ENCODE measurements at places on chromosomes 7 and 10.

DNA sequence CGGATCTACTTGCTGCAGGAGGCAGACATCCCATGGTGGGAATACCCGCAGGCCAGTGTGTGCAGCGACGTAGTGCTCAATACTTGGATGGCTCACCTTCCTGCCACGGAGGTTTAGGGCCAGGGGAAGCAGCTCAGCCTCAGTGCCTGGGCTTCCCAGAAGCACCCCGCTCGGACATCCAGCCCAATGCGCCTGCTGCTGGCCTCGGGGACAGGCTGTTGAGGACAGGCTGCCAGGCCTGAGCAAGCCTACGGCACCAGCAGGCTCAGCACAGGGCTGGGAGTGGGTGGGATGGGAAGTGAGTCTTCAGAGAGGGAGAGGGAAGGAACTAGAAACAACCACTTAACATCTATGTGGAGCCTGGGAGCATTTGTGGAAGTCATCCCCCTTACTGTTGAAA, 441.3 kb upstream of the MGMT start:
- DNase-seq, result no peak

DNA sequence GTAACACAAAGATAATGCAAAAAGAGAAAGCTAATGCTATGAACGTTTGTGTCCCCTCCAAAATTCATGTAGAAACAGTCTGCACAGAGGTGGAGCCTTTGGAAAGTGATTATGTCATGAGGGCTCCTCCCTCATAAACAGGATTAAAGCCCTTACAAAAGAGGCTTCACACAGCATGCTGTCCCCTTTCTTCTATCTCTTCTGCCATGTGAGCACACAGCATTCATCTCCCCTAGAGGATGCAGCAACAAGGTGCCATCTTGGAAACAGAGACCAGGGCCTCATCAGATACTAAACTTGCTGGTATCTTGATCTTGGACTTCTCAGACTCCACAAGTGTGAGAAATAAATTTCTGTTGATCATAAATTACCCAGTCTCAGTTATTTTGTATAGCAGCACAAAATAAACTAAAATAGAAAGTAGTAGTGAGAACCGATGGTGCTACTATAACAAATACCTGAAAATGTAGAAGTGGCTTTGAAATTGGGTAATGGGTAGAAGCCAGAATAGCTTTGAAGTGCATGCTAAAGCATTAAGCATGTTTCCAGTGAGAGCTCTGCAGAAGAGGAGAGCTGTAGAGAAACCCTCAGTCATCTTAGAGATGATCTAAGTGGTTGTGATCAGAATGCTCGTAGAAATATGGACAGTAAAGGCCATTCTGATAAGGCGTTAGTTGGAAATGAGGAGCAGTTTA, 108.7 kb downstream of the DNAJC1 start:
- no peak for DNase-seq

DNA sequence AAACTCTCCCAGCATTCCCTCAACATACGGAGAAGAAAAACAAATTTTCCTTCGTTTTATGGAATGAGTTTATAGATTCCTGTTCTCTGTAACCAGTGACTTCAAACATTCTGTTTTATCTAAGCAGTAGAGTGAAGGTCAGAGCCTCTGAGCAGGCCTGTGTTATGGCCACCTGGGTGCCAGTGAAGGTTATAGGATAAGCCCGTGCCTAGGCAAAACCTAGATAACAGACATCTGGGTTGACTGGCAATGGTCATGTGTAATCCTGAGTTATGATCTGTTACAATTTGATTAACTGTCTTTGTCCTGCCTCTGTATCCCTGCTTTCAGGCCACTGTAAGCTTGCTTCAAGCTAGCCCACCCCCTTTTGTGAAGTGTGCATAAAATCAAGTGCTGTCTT, 8.3 kb downstream of the LSM5 start:
- DNase-seq, result no peak

GRCh38 chr7:32958046-32959025, 1.1 kb downstream of the FKBP9 start:
- no peak for DNase-seq

- DNase-seq, result peak; percentile 96
These were observed 151.3 kb upstream of the ADO start for GRCh38 chr10:62653254-62653653.

- DNase-seq, result peak; percentile 23
These were observed 26.7 kb downstream of the MICALL2 start for GRCh38 chr7:1432411-1433082.

DNA sequence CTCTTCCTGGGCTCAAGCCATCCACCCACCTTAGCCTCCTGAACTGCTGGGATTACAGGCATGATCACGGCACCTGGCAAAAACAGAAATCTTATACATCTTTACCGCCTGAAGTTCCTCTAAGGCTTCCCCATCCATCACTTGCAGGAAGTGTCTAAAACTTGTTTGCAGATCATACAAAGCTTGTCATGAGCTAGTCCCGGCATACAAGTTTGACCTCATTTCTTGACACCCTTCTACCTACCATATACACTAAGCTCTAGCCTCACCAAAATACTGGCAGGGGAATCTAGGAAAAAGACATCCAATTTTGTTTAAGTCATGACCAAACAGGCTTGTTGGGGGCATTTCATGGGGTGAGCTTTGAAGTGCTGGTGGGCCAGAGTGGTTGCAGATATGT, 14.5 kb downstream of the DNMBP start:
- no peak for DNase-seq

DNA sequence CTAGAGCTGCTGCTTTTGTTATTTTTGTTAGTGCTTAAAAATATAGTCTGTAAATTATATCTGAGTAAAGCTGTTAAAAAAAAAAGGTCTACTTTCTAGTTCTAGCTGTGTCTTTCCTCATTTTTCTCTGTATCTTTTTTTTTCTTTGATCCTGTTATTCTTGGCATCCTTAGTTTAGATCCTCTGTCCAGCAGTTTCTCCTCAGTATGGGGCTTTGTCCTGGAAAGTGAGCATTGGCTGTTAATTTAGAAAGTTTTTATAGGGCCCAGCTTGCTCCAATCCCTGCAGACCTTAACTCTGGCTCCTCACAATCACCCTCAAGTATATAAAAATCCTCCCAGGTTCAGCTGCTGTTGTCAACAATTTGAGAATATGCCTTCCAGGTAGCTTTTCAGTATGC, 23.5 kb downstream of the DDX50 start:
- DNase-seq, result no peak

- no peak for DNase-seq
These were observed 565 bp upstream of the INA start for GRCh38 chr10:103276251-103276895.

- DNase-seq, result no peak
These were observed 89.7 kb upstream of the RPA3 start for GRCh38 chr7:7808156-7808555.

GRCh38 chr7:148882841-148883265, 1.2 kb downstream of the EZH2 start:
- DNase-seq, result no peak

GRCh38 chr10:82377608-82378007, 502.6 kb downstream of the NRG3 start:
- DNase-seq, result no peak

- no peak for DNase-seq
These were observed 576.9 kb downstream of the GLRX3 start for GRCh38 chr10:130713135-130713534.

DNA sequence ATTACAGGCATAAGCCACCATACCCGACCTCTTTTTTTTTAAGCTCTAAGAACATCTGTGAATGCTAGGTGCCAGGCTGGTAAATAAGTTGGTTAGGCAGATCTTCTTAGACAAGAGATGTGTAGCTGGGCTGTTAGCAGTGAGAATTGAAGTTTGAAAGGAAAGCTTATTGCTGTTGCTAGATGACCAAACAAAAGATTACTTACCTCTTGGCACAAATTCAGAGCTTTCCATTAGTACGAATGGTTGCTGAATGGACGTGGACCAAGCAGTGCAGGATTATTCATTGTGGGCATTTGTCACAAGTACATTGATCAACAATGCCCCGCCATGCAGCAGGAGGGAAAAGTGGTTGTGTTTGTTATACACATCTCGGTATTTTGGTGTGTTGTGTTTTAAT, 131.2 kb downstream of the GFRA1 start:
- DNase-seq, result no peak

DNA sequence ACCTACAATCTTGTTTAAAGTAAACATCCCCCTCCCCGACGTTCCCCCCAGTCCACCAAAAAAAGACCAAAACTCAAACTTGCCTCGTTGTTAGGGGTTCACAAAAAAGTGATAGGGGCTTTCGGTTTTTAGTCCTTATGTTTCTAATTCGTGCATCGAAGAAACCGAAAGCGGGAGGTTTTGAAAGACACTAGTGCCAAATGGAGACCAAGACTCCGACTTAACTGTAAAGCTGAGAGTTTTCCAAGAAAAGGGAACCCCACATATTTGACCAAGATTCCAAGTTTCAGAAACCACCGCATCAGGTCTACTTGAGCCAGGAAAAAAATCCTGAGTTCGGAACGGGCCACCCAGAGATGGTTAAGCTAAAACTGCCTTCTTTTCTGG, 534 bp downstream of the PSMA2 start:
- DNase-seq, result peak; percentile 15

DNA sequence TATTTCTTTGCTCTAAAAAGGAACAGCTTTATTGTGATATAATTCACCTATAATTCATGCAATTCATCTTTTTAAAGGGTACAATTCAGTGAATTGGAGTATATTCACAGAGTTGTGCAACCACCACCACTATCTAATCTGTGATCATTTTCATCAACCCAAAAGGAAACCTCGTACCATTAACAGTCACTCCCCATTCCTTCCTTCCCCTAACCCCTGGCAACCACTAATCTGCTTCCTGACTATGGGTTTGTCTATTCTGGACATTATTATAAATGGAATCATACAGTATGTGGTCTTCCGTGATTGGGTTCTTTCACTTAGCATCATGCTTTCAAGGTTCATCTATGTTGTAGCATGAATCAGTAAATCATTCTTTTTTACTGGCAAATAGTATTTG, 52.3 kb downstream of the MKI67 start:
- peak; percentile 29 for DNase-seq

- DNase-seq, result no peak
These were observed 25.2 kb downstream of the ABCB1 start for GRCh38 chr7:87575521-87575920.

GRCh38 chr10:44511166-44511565, 126.3 kb upstream of the CXCL12 start:
- DNase-seq, result no peak

DNA sequence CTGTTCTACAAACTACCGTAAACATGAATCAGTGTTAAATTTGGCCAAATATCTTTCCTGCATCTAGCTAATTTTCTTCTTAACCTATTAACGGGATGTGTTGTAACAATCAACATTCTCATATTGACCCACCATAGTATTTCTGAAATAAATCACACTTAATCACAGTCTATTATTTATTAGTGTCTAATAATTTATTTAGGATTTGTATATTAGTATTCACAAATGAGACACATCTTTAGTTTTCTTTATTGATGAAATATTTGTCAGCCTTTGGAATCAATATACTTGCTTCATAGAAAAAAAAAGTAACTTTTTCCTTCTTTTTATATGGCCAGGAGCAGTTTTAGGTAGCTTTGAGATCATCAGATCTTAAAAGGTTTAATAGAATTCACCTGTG, 4.6 kb downstream of the GIMAP7 start:
- DNase-seq, result no peak

DNA sequence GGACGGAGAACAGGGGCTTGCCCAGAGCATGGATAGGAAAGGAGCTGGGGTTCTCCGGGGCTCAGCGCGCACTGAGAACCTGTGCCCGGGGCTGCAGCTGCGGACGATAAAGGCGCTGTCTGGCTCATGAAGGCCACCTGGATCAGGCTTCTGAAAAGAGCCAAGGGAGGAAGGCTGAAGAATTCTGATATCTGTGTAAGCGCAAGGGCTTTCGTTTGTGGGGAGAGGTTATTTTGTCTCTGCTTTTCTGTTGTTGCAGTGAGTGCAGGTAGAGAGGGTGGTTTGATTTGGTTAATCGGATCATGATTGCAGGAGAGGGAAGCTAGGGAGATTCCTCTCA, 250.5 kb downstream of the NSUN6 start:
- DNase-seq, result no peak

GRCh38 chr7:2838873-2839578, 5.1 kb downstream of the GNA12 start:
- DNase-seq, result peak; percentile 89

DNA sequence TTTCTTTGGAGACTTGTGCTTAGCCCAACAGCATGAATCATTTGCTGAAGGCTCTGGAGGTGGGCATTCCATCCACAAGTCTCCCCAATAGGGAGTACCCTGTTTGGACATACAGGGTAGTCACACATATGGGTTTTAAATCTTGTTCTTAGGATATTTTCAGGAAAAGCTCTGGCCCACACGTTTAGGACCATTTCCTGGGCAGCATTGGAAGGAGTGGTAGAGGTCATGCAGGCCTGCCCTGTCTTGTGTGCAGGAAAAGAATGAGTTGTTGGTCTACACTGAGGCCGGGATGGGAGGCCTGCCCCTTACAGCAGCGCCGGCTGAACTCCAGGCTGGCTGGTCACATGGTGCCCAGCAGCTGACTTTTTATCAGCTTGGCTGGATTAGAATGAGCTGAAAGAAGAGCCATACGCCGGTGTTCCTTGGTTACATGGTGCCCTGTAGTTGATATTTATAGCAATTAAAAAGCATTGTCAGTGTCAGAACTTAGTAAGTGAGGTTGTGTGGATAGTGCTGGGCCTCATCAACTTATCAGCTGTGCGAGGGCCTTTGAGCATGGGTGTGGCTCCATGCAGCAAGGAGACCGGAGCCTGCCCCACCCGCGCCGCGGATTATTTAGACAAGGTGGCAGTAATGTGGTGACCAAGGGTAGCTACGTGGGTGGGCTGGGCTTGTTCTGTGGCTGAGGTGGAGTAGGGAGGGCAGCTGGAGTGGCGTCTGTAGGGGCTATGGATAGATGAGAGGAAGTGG, 28.6 kb downstream of the OGDH start:
- DNase-seq, result peak; percentile 28

- peak; percentile 96 for DNase-seq
These were observed 196.2 kb downstream of the FANK1 start for GRCh38 chr10:126092366-126093215.
